NCI-H1436 (cell line): ENCODE measurements at places on chromosomes 1 and 21.
A peak's percentile ranks its signal among the peaks of the same experiment; 100 is the strongest.

GRCh38 chr1:208531003-208531750 lies 287.0 kb upstream of the PLXNA2 start:
- peak; percentile 30 for DNase-seq

- DNase-seq: no peak
Measured at GRCh38 chr1:219753914-219754313, 141.0 kb upstream of the ZC3H11B start.

- DNase-seq: no peak
Measured at GRCh38 chr1:213325482-213325881, 274.4 kb downstream of the RPS6KC1 start.

DNA sequence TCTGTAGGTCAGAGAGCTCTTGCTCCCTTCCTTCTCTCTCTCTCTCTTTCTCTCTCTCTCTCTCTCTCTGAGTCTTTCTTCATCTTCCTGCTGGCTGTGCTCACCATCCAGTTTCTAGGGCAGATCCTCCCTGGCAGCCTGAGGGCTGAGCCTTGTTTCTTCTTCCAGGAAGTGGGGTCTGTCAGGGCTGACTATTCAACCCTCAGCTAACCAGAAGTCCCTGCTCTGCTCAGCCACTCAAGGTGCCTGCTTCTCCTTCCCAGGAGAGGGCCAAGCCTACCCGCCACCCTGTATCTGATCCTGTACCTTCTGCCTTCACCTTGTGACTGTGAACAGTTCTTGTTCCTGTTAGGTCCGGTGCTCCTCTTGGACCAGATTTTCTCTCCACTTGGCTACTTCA lies 107.6 kb upstream of the ETV3 start:
- no peak for DNase-seq

DNA sequence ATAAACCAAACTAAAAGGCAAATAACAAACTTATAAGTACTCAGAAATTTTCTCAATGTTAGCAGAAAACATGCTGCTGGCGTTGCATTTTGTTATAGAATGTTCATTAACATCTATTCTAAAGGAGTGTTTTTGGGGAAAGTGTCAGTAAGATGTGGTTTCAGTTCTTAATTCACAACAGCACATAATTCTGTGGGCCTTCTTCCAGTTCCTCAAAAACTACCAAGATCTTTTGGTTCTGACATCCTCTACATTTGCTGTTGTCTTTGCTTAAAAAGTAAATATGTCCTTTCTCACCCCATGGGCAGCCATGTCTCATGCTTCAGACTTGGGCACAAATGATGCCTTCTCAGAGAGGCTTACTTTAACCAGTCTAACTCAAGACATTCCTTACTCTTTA lies 152.5 kb downstream of the CDC7 start:
- DNase-seq: no peak

DNA sequence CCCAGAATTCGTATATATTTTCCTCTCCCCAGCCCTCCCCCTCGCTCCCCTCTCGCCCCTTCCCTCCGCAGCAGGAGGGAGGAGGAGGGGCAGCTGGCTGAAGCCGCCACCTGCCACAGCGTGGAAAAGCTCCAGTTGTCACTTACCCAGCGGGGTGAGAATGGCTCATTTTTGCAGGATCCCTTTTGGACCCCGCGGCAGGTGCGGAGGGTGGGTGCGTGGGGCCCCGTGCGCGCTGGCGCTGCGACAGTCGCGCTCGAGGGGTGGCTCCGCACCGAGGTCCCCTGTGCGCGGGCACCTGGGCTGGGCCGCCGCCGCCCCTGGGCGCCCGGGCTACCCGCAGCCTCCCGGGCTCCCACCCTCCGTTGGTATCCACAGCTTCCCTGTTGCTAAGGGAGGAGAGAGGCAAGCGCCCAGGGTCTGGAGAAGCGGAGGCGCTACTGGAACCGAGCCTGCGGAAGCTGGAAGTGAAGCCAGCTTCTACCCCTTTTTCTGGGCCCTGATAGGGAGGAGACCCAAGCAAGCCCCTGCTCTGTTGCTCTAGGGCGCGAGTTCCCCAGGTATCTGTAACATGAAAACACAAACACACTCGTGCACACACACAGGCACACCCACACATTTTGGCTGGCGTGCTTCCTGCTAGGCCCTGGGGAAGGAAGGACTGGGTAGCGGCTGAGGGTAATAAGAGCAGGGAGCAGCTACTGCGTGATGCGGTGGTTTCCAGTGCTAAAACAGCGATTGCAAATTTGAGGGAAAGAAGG lies at the start of gene ERICH3:
Gene ERICH3 (minus strand): TSS at position 442 of the 761 bp plus-strand sequence. CDS start 273 bp downstream, at position 169.
- DNase-seq: peak; percentile 12

DNA sequence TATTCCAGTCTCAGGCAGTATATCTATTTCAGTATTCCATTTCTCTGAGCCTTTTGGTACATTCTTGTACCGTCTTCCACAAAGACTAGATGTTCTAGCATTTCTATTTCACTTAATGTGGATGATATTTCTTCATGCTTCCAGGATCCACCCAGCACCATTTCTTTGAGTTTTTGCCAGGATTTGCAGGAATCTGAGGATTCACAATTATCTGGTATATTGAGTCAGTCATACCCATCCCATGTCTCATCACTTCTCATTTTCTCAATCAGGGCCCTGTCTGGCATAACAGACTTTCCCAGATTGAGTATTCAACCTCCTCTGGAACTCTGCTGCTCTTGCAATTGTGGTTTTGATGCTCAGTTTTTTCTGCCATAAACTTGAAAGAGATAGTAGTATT lies 20.9 kb upstream of the COL11A1 start:
- no peak for DNase-seq

- DNase-seq: no peak
Measured at GRCh38 chr1:228329887-228330286, 76.7 kb downstream of the TRIM11 start.

GRCh38 chr21:46643379-46644177 lies 8.1 kb downstream of the PRMT2 start:
- no peak for DNase-seq

GRCh38 chr1:230156068-230156467 lies 89.0 kb downstream of the GALNT2 start:
- no peak for DNase-seq

GRCh38 chr1:183806125-183806524 lies 1.2 kb downstream of the RGL1 start:
- DNase-seq: no peak

DNA sequence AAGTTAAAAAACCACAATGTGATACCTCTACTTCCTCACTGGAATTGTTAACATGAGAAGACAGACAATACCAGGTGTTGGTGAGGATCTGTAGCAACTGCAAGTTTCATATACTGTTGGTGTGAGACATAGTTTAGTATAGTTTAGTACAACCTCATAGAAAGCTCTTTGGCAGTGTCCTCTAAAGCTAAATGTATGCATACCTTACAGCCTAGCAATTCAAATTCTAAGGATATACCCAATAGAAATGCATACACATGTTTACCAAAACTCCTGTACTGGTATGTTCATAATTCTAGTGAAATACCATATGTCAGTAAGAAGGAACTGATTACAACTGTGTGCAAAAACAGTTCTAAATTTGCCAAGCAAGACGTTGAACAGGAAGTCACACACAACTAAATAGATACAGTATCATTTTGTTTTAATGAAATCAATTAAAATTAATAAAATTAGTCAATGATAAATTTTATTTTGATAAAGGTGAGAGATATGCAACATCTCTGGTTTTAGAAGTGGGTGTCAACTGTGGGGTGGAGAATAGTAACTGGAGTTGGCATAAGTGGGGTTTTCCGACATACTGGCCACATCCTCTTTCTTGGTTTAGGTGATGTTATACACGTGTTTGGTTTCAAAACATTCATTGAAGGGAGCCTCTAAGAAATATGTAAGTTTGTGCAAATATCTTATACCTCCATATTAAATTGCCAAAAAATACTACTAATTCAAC lies 450.7 kb downstream of the PTPRC start:
- no peak for DNase-seq

GRCh38 chr21:14975136-14975919 lies 89.5 kb downstream of the NRIP1 start:
- no peak for DNase-seq

DNA sequence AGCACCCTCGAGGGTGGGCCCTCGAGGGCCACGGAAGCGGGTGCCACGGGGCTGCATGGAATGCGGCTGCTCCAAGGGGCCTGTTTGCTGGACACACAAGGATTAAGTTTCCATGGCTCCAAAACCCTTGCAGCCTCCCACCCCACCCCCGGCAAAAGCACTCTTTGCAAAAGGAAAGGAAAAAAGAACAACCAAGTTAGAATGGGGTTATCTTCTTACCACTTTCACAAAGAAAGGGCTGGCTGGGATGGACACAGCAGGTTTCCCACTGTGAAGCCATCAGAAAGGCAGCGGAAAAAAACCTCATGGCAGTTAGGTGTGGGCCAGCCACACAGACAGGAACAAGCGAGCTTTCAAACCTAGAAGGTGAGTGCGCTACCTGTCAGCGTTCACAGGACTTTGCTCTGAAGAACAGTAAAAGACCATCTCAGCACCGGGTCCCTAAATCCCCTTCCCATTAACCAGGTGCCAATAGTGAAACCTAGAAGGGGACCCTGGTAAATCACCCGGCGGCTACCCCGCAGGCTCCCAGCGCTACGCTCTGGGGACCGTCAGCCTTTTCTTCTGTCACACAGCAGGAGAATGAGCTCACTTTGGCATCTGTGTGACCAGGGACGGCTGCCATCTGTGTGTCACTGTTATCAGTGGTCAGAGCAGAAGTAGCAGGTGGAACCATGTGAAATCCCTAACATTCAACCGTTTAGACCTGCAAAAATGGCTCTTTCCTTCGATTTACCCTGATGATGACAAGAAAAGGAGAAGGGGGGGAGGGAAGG lies 93.0 kb downstream of the SIM2 start:
- DNase-seq: no peak

- no peak for DNase-seq
Measured at GRCh38 chr1:165290148-165290547, 66.4 kb downstream of the LMX1A start.

GRCh38 chr1:67217938-67218337 lies 51.7 kb downstream of the IL23R start:
- DNase-seq: no peak

- DNase-seq: no peak
Measured at GRCh38 chr1:111275079-111275478, 15.6 kb upstream of the CHIA start.
